ENCODE measurements at places on chromosomes 7 and 10. TPM values are rescaled to one million over a fixed set of nuclear protein-coding genes. Genes with fewer than 3 reads are reported as not detected.

Gene RFC2
- total RNA-seq: 23.1 TPM

DNA sequence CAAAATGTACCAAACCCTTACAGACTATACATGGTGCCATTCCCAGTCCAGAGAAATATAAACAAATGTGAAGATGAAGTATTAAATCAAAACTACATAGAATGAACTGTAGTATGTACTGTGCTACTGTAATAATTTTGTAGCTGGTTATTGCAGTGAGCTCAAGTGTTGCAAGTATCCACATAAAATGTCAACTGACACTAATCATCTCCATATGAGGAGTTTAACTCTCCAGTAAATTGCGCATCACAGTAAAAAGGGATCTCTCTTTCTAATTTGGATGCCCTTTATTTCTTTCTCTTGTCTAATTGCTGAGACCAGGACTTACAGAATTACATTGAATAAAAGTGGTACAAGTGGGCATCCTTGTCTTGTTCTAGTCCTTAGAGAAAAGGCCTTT lies 165.5 kb downstream of the CPED1 start:
- DNase-seq: peak; percentile 6

DNA sequence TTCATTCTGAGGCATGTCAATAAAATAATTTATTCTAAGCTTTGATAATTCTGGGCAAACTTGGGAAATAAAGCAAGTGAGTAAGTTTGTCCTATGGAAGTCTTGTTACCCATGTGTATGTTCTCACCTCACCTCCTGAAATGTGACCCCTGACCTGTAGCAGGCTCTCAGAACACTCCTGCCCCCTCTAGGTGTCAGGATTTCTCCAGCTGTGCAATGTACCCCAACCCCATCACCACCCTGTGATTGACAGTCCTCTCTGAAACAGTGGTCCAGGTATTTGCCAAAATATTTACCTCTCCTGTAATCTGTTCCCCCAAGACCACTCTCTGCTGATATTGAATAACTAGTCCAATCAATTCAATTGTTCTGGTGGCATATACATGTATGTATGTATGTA lies 122.6 kb upstream of the PTER start:
- DNase-seq: no peak

Gene NKX1-2
- total RNA-seq: not detected

DNA sequence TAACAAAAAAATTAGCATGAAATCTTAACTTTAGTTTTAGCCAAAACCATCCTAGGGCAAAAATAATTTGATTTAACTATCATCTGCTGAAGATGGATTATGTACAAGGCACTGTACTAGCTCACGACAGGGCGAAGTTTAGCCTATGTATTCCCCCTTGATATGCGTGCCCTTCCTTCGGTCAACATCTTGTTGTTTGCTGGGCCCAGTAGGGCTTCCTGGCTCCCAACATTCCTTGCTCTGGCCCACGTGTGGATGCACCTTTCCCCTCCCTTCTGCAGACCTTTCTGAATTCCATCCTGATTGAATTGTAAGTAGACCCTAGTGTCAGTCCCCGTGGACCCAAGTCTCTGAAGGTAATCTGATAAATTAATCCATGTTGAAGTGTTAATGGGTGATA lies 212.0 kb downstream of the RELN start:
- DNase-seq: no peak
